ENCODE measurements at places on chromosomes 6 and 20. TPM values are rescaled to one million over a fixed set of nuclear protein-coding genes. Genes with fewer than 3 reads are reported as not detected.

The PMEPA1 gene
- 3.3 TPM for total RNA-seq

GRCh38 chr6:107154131-107154800, 39.0 kb upstream of the BEND3 start:
- no peak for DNase-seq

DNA sequence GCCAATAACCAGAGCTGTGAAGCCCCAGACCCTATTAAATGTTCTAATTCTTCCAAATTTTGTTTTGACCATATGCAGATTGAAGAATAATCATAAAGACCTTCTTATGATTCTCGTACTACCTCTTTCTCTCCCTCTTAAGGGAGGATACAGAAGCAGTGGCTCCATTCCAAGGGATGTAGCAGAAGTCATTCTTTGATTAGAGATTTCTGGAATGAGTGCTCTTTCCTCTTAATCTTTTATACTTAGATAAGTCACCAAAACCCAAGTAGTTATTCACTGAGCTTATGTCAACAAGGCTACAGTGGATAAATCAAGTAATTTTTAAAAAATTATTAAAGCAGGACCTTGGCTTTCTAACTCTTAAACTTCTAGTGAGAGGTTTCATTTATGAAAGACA, 266.0 kb upstream of the STXBP5 start:
- DNase-seq: no peak

The BNIP5 gene
- 24.4 TPM for total RNA-seq

DNA sequence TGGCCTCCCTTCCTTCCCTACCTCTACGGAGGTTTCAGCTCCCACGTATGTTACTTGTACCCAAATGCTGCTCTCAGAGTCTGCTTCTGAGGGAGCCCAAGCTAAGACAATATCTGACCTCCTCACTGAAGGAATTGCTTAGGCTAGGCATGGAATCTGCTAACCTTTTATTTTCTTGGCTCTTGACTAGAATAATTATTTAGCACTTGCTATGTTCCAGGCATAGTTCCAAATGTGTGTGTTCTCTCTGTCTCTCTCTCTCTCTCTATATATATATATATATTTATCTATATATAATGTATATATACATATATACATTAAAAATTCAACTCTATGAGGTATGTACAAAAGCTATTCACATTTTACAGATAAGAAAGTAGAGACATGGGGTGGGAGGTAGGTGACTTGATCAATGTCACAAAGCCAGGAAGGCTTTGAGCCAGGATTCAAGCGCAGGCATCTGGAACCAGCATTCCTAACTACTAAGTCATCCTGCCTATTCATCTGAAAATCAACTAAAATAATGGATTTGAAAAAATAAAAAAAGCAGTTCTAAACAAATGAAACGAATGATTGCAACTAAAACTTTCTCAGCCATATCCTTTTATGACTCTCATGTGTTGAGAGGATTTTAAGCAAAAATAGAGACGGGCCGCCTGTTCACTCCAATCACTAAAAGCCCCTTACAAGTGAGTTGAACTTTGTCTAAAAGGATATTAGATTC, 189.7 kb upstream of the JAG1 start:
- DNase-seq: no peak

DNA sequence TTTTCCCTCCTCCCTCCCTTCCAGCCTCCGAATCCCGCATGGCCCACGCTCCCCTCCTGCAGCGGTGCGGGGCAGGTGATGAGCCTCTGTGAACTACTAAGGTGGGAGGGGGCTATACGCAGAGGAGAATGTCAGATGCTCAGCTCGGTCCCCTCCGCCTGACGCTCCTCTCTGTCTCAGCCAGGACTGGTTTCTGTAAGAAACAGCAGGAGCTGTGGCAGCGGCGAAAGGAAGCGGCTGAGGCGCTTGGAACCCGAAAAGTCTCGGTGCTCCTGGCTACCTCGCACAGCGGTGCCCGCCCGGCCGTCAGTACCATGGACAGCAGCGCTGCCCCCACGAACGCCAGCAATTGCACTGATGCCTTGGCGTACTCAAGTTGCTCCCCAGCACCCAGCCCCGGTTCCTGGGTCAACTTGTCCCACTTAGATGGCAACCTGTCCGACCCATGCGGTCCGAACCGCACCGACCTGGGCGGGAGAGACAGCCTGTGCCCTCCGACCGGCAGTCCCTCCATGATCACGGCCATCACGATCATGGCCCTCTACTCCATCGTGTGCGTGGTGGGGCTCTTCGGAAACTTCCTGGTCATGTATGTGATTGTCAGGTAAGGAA, at the start of gene OPRM1:
OPRM1 (plus strand) TSS at position 10 of the 612 bp plus-strand sequence; CDS start at position 315, 305 bp downstream.
- no peak for DNase-seq

DNA sequence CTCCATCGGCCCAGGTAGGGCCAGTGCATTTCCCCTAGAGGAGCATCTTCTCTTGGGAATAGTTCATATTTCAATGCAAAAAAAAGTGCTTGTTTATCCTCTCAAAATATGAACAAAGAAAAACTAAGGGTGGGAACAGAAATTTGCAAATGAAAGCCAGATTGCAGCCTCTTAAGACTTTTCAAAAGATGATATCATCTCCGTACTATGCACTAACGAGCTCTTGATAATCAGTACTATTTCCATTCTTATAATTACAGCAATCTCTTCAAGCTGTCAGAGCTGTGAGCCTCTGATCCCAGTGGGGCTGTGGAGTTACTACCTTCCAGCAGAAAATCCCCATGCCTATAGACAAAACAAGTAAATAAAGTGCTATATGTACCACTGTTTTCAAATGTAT, 77.1 kb downstream of the SOD2 start:
- DNase-seq: no peak

- no peak for DNase-seq
Observed at GRCh38 chr6:9511157-9511556, 903.7 kb downstream of the TFAP2A start.

GRCh38 chr6:128029826-128030225, 129.0 kb upstream of the THEMIS start:
- DNase-seq: no peak

DNA sequence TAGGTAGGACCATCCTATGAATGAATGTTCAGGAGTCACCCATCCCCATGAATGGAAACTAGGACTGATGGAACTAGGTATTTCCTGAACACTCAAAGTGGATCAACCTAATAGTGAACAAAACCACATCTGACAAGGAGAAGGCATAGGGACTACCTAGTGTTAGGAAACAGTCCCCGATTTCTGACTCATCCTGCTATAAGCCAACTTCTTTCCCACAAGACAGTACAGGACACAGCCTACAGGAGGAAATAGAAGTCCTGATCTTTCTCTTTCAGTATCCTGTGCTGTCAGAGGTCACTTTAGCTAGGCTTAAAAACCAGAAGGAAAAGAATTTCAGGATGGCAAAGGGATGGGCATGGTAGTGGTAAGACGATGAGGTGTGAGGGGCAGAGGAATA, 19.5 kb upstream of the GMDS start:
- DNase-seq: no peak

- DNase-seq: no peak
Observed at GRCh38 chr20:41615676-41616075, 2.5 kb downstream of the CHD6 start.

The PSORS1C1 gene
- 26.5 TPM for total RNA-seq

DNA sequence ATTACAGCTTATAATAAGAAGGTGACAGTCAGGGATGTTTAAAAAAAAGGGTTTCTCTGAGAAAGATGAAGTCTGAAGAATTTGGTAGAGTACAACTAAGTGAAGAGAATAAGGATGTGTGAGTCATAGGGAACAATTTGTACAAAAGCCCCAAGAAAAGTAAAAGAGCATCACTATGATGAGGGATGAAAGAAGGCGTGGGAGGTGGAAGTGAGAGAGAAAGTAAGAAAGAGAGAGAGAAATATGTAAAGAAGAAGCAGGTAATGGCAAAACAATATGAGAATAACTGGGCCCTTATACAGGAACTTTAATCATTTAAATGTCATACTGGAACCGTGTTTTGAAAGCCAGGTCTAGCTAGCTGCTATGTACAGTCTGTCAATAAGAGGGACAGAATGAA, 179.4 kb downstream of the ASCC3 start:
- no peak for DNase-seq

GRCh38 chr6:100258752-100259151, 206.0 kb downstream of the SIM1 start:
- DNase-seq: no peak

The CRISP1 gene
- not detected for total RNA-seq

- DNase-seq: no peak
Observed at GRCh38 chr20:38331814-38332213, 14.5 kb upstream of the LBP start.

The OR2H2 gene
- total RNA-seq: not detected

The C6orf132 gene
- total RNA-seq: 106 TPM

- no peak for DNase-seq
Observed at GRCh38 chr20:62232194-62232593, 6.1 kb upstream of the OSBPL2 start.

- no peak for DNase-seq
Observed at GRCh38 chr6:123042401-123042800, 46.4 kb downstream of the CLVS2 start.

DNA sequence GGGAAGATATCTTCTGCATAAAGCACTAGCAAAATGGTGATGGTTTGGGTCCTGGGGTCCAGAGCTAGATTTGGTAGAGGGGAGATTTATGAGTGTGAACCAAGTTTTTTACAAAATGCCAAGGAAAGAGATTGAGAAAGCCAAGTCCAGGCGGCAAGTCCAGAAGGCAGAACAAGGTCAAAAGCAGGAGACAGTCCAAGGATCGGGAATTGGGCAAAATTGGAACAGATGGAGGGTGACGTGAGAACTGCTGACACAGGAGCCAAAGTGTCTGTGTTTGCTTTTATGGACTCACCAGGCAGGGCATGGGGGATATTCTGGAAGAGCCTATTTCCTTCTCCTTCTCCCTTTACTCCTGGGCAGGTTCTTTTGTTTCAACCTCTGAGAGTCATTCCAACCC, 4.1 kb downstream of the NHLRC1 start:
- DNase-seq: no peak

- DNase-seq: peak; percentile 16
Observed at GRCh38 chr6:169787797-169788196, 36.4 kb downstream of the ERMARD start.

- DNase-seq: no peak
Observed at GRCh38 chr6:3228046-3228671, 706 bp upstream of the TUBB2B start.

- DNase-seq: no peak
Observed at GRCh38 chr20:35766843-35767242, 5.0 kb upstream of the PHF20 start.

The GPR63 gene
- total RNA-seq: 0.53 TPM

DNA sequence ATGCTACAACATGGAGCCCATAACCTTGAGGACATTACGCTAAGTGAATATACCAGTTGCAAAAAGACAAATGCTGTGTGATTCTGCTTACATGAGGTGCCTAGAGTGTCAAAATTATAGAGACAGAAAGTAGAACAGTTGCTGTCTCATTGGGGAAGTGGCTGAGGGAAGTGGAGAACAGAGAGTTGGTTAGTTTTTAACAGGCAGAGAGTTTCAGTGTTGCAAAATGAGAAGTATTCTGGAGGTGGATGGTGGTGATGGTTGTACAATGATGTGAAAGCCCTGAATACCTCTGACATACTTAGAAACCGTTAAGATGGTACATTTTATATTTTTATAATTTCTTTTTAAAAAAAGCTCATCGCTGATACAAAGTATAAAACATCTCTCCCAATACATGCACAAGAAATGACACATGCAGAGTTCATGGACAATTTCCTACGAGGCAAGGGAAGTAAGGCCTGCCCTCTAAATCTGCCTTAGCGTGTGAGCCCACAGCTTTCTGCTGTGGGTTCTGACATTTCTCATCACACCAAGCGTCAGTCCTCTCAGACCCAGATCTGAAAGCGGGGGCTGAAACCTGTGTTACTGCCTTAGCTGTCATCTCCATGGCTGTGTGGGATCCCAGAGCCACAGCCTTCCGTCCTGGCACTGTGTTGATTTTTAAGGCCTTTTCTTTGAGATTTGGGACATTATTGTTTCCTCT, 126.0 kb downstream of the RNASET2 start:
- no peak for DNase-seq

The OTOR gene
- not detected for total RNA-seq

The ZKSCAN8 gene
- 14.1 TPM for total RNA-seq

DNA sequence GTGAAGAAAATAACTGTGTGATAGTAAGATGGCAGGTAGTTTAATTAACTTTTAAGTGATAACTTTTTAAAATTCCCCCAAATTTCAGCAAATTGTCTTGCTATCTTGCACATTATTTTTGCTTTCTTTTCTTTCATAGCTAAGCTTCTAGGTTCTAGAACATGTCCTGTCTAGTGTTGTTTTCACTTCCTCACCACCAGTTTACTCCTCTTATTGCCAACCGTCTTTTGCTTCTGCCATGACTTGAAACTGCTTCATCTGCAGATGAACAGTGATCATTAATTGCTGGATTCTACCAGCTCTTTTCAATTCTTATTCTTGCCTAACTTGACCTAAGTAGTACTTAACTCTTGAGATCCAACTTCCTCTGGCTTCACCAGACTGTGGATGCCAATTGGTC, 137.8 kb downstream of the CENPW start:
- no peak for DNase-seq

The PSMB9 gene
- total RNA-seq: 80.2 TPM

DNA sequence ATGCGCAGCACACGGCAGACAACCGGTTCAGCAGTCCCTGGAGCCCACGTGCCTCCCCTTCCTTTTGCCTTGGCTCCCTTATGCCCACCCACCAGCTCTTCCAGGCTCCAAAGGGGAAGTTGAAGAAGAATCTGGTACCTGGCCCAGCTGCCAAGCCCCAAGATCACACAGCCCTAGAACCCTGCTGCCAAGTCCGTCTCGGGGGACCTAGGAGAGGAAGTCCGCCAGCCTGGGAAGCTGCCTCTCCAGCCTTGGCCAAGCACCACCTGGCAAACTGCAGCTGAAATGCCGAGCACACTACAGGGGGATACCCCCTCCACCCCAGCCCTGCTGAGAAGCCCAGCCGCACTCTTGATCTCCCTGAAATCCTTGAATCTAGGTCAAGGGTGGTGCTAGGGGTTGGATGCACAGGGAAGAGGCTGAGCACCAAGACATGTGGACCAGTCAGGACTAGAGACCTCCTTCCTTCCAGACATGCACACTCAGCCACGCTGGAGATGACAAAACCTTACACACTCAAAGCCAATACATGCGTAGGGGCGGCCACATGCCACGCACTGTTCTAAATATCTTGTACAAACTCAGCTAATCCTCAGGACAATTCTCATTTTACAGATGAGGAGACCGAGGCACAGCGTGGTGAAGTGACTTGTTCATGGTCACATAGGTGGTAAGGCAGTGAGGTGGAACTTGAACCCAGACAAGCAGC, 124.1 kb downstream of the PREX1 start:
- DNase-seq: no peak

- DNase-seq: no peak
Observed at GRCh38 chr6:87941556-87942358, 105.9 kb upstream of the SPACA1 start.

The MTFR2 gene
- 5.0 TPM for total RNA-seq

- DNase-seq: no peak
Observed at GRCh38 chr6:166752928-166753721, 126.1 kb upstream of the RPS6KA2 start.

DNA sequence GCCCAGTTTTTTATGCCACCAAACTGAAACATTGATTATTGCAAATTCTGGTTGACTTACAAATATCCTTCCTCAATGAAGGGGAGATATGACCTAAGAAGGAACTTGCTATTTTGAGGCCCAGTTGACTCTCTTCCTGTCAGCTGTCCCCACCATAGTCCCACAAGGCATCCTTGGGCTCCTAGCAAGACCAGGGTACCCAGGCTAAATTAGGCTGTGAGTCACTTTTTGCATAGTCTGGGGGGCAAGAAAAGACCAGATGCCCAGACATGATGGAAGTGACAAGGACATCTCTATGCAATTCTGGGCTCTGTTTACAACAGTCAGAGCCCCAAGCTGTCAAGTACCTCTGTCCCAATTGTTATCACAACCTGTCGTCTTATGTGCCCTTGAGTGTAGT, 31.8 kb upstream of the MAFB start:
- no peak for DNase-seq

- no peak for DNase-seq
Observed at GRCh38 chr6:5958921-5959320, 47.8 kb downstream of the NRN1 start.
